Daoy (cell line): ENCODE measurements at places on chromosomes 2 and 18. TPM values are rescaled to one million over a fixed set of nuclear protein-coding genes. Genes with fewer than 3 reads are reported as not detected.

The SCYGR4 gene
- not detected in 2 replicates for total RNA-seq

The FBXO48 gene
- 0.80 and 1.0 TPM in 2 replicates for total RNA-seq

The MCFD2 gene
- total RNA-seq, result 80.7 and 115 TPM in 2 replicates

The CNRIP1 gene
- 26.1 and 28.9 TPM in 2 replicates for total RNA-seq

The ZBTB7C gene
- total RNA-seq, result 0.21 and 0.29 TPM in 2 replicates

The HRH4 gene
- 0.06 TPM in 1 of 2 replicates, not detected in the other for total RNA-seq

The IL1F10 gene
- not detected in 2 replicates for total RNA-seq
